Karpas-422 (cell line): ENCODE measurements at places on chromosomes 16 and 17.

DNA sequence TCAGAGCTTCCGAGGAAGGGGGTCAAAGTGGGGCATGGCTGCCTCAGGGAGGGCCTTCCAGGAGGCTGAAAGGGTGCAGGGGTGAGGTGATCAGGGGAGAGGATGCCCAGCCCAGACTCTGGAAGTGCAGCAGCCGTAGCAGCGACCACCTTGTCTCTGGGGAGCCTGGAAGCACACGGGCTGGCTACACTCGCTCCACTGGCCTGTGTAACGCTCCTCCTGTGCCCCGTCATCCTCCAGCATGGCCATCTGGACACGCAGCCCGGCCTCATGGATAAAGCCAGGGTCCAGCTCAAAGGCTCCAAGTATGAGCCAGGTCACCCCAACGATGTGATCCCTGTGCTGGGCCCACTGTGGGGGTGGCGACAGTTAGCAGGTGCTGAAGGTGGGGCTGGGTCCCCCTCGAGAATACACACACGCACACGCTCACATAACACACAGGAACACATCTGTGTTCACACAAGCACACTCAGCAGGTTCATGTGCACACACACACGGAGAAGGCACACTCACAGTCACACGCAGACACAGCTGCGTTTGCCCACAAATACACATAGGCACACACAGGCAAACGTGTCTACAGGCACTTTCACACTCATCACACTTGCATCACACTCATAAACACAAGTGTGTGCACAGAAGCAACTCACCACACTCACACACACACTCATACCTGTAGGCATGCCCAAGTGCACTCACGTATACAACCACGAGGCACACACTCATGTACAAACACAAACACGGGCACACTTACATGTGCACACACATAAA, 19.3 kb downstream of the POLR3K start:
- DNase-seq, result no peak

- DNase-seq, result no peak
These were observed 6.2 kb downstream of the WDR45B start for GRCh38 chr17:82642022-82642421.

DNA sequence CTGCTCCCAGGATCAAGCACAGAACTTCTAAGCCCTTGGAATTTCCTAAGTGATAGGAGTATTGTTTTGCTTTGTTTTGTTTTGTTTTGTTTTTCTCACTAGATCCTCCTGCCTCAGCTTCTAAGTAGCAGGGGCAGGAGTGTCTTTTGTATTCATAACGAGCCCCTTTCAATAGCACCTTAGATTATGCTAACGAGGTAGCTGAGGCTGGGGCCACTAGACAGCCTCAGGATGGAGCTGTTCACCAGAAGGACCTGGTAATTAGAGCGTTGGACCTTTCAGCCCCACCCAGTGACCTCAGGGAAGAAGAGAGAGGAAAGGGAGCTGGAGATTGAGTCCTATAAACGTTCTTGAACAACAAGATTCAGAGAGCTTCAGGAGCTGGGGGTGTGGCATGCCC, 43.6 kb downstream of the IKZF3 start:
- no peak for DNase-seq

DNA sequence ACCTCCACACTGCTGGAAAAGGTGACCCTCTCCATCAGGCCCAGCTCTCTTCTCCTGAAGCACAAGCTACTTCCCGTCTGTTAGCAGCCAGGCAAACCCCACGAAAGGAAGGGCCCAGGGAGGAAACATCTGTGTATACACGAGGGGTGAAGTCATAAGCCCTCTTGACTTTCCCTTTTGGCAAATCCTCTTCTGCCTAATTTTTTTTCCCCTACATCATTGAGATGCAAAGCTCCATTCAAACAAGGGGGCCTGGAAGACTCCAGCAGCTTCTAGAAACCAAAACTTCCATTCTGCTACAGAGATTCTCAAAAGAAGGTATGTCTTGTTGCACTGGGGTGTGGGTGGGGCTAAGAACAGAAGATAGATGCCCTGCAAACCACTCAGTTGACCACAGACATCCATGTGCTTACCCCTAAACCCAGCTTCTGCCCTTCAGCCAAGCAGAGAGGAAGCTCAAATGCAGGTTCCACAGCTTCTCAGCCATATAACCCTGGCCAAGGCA, 145.6 kb upstream of the RCVRN start:
- DNase-seq, result peak; percentile 95

GRCh38 chr16:64381979-64382378, 739.9 kb downstream of the CDH11 start:
- DNase-seq, result no peak

DNA sequence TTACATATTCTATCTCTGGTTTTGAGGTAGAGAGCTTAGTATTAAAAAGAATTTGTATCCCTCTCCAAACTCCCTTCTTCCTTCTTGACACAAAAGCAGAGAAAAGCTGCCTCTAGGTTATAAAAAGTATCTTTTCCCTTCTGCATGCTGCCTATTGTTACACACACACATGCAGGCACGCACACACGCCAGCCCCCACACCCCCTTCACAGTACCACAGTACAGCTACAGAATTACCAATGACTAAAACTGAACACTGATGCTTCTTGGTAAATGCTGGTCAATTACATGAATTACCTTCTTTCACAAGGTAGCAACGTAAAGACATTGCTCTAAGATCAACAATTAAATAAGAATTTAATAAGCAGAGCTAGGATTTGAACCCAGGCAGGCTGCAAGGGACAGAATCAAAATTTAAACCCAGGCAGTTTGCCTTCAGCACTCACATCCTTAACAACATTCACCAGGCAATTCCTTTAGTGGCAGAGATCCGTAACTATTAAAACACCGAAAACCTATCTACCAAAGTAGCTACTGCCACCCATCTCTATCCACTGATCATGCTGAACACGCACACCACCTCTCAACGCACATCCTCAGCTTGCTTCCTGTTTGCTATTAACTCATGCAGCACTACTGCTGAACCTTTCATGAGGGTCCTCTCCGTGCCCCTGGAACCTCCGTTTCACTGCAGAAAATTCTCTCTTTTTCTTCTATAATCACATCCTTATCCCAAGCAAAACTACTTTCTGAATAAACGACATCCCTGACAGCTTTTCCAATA, 37.8 kb downstream of the YWHAE start:
- no peak for DNase-seq
